ENCODE measurements at places on chromosomes 7 and 10.

DNA sequence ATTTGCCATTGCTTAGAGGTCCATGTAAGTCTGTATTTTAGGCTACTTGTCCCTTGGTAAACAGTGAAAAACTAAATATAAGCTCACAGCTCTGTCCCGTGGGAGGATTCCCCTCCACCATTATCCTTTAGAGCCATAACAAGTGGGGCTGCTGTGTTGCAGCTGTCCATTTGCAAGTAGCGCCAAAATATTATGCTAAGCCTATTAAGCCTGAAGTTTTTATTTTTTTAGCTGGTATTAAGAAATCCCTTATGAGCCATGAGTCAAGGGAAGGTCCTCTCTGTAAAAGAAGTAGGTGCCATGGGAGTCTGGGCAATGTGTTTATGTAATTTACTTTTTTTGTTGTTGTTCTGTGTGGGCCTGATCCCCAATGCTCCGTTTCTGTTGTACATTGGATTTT, 183.9 kb downstream of the THSD7A start:
- no peak for DNase-seq

GRCh38 chr7:91913612-91914011, 27.1 kb upstream of the AKAP9 start:
- DNase-seq: no peak

DNA sequence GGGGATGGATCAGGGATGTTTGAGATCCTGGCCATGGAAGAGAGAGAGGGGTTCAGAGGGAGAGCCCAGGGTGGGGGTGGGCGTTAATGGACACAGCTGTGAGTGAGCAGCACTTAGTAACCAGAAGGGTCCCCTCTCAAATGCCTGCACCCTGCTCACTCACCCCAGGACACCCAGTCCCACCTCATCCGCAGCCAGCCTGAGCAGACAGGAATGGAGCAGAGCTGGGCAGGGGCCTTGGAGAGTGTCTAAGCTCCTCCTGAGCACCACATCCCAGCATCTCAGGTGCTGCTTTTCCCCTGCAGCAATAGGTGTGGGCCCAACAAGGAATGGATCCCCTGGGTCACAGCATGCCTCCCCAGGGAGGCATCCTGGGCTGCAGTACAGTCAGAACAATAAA, 5.3 kb downstream of the FAM24A start:
- DNase-seq: no peak

DNA sequence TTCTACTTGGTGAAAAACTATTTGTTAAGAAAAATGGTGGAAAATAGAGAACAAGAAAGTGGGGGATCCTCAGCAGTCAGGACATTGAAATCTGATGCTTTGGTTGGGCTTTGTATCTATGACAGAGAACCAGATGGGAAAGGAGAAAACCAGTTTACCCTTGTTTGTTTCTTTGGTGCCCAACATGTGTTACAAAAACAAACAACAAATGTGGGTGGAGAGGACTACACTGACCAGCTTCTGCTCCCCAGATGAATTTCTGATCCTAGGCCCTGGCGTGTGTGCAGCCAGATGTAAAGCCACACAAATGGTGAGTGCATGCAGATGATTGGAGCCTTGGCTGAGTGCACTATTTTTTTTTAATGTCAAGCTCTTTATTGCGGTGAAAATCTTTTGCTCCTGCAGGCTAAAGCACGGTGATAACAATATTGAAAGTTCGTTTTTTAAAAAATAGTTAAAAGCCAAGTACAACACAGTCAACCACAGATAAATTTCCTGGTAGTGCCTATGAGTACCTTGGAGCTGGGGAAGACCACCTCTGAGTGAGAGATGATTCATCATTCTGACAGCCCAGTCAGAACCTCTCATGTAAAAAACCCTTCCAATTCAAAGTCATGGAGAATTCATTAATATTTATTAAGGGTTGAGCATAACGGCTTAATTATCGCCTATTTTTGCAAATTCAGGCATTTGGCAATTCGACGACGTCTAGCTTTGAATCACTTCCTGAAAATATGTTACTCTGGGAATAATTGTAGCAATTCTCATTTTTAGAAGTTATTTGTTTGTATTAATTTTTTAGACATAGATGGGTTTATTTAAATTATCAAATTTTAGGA, 163.7 kb downstream of the AGMO start:
- DNase-seq: no peak

DNA sequence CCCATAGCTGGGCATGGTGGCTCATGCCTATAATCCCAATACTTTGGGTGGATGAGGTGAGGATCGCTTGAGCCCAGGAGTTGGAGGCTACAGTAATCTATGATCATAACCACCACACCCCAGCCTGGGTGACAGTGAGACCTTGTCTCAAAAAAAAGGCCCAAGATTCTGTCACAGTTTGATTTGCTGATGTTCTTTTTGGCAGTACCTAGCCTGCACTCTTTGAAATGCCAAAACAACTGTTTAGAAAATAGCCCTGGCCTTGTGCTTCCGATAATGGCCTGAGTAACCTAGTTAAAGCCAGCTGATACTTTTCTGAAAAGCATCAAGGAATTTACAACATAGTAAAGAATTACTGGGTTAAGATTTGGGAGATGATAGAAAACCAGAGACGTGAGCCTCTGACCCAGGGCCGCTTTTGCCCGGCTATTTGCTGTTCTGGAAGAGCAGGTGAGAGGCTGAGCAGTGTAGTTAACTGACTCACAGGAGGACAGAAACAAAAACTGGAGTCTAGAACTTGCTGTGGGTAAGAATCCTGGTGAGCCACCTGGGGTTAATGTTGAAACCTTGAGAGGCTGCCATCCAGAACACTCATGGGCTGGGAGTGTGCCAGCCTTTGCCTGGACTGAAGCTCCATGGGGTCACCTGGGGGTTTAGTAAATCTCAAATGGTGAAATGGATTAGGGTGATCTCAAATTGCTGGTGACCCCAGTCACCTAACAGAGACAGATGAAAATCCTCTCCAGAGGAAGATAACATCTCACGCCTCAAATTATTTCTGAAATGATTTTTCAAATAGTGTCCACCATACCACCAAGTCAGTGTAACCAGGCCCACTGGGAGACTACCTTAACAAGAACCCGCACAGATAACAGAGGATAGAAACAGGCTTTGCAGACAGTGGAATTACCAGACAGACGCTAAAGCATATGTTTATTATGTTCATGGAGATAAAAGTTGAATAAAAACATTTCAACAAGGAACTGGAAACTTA, 51.8 kb downstream of the GALNT11 start:
- DNase-seq: no peak

- DNase-seq: no peak
These were observed 9.6 kb upstream of the EIF5AL1 start for GRCh38 chr10:79502561-79503309.

- DNase-seq: no peak
These were observed 22.7 kb upstream of the AKR1B10 start for GRCh38 chr7:134504660-134505164.

DNA sequence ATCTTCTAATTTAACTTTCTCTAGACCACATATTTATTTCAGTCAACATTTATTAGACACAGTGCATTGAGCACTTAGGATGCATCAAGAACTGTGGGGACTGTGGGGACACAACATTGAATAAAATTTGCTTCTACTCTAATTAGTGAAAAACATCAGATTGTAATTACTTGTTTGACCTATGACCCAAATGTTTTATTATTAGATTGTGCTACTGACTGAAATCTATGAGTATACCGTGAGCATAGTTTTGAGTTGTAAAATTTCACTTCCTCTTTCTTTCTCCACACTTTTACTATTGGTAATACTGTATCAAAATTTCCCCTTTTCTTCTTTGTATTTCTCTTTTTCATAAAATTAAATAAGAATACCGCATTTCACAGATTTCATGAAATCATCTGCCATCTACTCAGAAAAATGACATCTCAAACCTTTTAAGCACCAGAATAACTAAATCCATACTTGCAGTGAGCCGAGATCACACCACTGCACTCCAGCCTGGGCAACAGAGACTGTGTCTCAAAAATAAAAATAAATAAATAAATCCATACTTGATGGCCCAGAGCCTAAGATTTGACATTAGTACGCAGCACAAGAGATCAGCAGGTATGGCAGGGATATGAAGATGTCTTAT, 25.4 kb upstream of the INPP5F start:
- no peak for DNase-seq

- DNase-seq: no peak
These were observed 22.0 kb upstream of the MSMB start for GRCh38 chr10:46068117-46068516.

DNA sequence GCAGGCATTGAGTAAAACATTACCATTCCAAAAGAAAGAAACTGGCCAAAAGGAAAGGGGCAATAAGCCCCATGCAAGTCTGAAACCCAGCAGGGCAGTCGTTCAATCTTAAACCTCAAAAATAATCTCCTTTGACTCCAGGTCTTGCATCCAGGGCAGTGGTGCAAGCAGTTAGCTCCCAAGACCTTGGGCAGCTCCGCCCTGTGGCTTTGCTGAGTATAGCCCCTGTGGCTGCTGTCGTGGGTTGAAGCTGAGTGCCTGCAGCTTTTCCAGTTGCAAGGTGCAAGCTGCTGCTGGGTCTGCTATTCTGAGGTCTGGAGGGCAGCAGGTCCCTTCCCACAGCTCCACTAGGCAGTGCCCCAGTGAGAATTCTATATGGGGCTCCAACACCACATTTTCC, 580.1 kb upstream of the AUTS2 start:
- no peak for DNase-seq

DNA sequence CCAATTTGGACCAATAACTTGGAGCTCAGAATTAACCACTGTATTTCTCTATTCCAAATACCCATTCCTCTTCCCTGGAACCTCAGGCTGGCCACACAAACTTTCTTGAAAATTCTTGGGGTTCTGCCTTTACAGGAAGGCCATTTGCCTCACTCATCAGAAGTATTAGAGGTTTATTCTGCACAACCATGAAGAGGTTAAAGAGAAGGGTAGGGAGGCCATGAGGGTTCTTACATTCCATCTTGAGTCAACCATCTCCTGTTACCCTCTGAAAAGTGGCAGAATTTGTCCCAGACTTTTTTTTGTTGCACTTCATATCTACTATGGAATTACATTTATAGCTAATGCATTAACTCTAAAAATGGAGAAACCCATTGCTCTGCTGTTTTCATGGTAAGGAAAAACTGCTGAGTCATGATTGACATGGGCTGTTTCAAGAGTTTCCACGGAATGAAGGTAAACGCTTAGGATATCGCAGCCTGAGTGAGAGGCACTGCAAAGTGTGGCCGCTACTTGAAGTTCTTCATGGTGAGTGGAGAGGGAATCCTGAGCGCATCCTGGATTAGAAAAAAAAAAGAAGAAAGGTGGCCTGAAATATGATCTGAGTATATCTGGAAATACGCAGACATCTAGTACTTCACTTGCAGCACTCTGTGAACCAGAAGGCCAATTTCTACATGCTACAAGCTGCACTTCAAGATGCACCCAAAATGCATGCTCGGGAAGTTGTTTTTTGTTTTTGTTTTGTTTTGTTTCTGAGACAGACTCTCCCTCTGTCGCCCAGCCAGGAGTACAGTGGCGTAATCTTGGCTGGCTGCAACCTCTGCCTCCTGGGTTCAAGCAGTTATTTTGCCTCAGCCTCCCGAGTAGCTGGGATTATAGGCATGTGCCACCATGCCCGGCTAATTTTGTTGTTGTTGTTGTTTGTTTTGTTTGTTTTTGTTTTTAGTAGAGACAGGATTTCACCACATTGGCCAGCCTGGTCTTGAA, 83.7 kb downstream of the KIAA1217 start:
- DNase-seq: no peak

DNA sequence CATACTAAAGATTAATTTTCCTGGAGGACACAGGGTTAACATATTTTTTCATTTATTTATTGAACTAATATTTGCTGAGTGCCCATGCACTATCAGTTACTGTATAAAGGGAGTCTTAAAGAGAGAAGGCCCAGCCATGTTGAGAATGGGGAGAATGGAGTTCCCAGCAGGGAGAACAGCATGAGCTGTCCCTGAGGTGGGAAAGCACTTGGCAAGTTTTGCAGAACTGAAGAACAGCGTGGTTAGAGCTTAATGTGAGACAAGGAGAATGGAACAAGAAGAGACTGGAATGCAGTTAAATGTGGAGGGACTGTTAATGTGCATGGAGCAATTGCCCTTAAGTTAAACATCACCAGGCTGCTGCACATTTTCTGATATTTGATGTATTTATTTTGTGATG, 435.4 kb downstream of the SUGCT start:
- DNase-seq: no peak

GRCh38 chr7:93559639-93560491, 14.7 kb downstream of the CALCR start:
- DNase-seq: no peak

- DNase-seq: peak; percentile 16
These were observed 70.8 kb downstream of the TCF7L2 start for GRCh38 chr10:113020838-113021237.

GRCh38 chr7:96708872-96709271, 774 bp downstream of the SEM1 start:
- DNase-seq: no peak

DNA sequence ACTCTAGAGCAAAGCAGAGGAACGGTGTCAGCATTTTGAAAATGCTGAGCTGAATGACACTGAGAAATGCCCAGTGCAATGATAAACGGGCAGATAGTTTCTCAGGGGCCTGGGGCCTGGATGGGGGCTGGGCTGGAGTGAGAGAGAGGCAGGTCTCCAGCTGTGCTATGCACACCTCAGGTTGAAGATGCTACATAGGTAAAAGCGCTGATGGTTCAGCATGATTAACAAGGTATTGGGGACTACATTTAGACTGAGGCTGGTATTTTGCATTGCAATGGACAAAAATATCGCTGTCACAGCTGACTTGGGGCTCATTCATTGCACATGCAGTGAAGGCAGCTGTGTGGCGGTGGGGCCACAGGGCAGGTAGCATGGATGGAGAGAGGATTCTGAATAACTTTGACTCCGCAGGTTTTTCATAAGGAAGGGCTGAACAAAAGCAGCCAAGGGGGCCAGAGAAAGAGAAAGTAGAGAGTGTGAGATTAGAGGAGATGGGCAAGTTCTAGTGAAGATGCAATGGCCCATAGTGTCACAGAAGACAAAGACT, 290.8 kb upstream of the ZNF32 start:
- DNase-seq: no peak

- no peak for DNase-seq
These were observed 830.2 kb upstream of the SORCS1 start for GRCh38 chr10:107994621-107995270.

DNA sequence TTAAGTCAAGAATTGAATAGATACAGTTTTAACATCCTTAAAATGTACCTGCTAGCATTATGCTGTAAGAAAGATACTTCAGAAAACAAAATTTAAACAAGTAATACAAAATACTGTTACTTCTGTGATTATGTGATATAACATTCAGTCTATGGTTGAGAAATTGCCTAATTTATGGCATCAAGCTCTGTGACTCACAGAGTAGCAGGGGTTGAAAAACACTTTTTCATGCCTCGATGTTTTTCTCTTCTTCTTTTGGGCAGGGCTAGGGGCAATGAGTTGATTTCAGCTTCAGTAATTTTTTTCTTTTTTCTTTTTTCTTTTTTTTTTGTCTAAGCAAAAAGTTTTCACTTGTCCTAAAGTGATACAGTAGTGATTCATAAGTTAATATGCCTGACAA, 209.2 kb downstream of the MBL2 start:
- no peak for DNase-seq

DNA sequence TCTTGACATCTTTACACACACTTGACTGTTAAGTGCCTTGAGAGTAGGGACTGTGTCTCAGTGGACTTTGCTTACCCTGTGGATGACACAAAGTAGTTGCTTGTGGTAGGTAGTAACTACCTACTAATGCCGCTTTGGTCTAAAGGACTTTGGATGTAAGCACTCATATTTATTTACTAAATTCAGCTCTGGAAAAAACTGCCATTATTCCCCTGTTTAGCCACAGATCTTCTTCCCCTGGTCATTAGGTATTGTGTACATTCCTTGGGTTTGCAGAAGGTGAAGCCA, 2.8 kb upstream of the VDAC2 start:
- DNase-seq: no peak
